ENCODE measurements at places on chromosomes 5 and 9. TPM values are rescaled to one million over a fixed set of nuclear protein-coding genes. Genes with fewer than 3 reads are reported as not detected.

DNA sequence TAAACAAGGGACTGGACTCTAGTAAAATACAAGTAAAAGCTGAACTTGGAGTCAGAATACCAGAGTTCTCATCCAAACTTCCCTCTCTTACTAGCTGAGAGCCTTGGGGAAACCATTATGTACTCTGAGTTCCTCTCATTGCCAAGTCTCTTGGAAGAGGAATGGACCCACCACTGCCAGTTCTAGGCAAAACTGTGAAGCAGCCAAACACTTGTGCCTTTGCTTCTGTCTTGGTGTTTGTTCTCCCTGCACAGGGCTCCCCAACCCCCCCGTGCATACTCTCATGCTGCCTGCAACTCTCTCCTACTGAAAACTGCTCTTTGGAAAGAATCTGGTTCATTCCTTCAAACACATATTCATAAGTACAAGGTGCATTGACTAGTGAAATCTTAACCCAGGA is 102.6 kb downstream of the PDZD2 start:
- DNase-seq: no peak

GEMIN5 gene
- total RNA-seq: 9.7 TPM

DAB2IP gene
- total RNA-seq: 5.3 TPM

DNA sequence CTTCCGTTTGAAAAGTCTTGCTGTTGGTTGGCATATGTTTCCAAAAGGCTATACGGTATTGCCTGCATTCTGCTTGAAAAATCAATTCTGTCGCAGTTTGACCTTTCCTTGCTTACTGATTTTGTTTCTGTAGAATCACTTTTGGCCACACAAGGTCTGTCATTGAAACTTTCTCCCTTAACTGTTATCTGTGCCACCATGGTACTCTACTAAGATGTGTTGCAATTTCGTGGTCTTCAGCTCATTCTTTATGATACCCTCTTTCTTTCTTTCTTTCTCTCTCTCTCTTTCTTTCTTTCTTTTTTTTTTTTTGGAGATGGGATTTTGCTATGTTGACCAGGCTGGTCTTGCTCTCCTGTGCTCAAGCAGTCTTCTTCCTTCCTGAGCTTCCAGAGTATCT is 4.5 kb downstream of the OSTF1 start:
- no peak for DNase-seq

DNA sequence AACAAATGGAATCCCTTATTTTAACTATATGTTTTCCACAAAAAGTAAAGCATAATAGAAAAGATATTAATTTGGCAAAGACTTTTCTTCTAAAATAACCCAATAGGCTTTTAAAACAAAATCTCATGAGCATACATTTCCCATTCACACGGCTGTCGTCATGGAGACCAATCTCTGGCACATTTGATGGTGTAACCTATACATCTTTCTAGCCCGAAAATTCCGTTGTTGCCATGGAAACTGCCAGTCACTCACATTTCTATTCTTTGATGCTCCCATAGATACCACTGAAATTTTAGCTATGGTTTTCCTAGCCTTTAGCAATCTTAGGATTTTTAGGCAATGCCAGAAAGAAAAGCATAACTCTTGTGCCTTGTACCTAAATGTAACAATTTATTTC is 262.9 kb upstream of the TRPM3 start:
- DNase-seq: no peak

GRK6 gene
- total RNA-seq: 51.9 TPM

QRFP gene
- total RNA-seq: not detected

DNA sequence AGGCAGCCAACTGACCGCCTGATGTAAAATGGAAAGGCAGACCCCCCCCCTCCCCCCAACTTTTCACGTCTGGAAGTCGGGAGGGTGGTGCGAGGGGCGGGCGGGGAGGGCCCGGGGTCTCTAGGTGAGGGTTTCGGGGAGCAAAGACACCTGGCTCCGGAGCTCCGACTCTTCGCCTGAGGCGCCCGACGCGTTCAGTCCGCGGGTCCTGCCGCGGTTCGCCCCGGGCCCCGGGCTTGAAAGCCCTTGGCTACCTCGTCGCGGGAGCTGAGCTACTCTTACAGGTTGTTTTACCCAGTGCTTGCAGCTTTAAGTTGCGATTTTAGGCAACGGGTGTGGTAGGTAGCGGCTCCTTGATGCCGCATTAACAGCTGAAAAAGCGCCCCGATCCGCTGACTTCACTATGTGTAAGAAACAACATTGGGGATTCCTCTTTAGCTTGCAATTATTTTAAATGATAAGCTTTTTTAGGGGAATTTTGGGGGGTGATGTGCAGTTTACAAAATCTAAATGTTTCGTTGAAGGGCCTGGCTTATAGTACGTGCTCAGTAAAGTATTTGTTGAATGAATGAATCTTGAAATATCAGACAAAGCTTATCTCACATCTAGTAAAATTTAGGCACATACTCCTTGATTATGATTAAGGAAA is 722 bp downstream of the CDC42SE2 start:
- no peak for DNase-seq

GRCh38 chr5:178489271-178489976 is 100.8 kb downstream of the COL23A1 start:
- no peak for DNase-seq

DNA sequence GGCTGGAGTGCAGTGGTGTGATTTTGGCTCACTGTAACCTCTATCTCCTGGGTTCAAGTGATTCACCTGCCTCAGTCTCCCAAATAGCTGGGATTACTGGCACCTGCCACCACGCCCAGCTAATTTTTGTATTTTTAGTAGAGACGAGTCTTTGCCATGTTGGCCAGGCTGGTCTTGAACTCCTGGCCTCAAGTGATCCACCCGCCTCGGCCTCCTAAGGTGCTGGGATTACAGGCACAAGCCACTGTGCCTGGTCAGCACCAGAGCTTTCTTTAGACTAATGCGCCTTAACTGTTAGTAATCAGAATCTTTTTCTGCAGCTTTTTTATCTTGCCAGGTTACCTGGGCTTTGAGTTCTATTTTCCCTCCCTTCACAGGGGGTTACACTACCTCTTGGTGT is 18.4 kb downstream of the PTGS1 start:
- no peak for DNase-seq

DMRT3 gene
- not detected for total RNA-seq

DNA sequence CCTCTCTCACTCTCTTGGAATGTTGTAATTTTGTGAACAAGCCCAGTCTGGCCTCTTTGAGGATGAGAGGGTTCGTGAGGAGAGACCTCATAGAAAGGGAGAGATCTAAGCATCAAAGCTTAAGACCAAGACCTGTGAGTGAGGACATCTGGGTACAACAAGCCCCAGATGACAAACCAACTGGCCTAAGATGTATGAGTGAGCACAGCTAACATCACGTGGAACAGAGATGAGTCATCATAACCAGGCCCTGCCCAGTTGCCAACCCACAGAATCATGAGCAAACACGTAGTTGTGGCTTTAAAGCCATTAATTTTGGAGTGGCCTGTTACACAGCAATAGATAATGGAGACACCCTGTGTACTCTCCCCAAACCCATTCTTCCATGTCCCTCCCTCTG is 439.1 kb upstream of the KIF2A start:
- peak; percentile 76 for DNase-seq

SLC6A19 gene
- total RNA-seq: not detected

FOXI1 gene
- not detected for total RNA-seq

- DNase-seq: no peak
Observed at GRCh38 chr5:30287890-30288289, 905.6 kb upstream of the CDH6 start.

DNA sequence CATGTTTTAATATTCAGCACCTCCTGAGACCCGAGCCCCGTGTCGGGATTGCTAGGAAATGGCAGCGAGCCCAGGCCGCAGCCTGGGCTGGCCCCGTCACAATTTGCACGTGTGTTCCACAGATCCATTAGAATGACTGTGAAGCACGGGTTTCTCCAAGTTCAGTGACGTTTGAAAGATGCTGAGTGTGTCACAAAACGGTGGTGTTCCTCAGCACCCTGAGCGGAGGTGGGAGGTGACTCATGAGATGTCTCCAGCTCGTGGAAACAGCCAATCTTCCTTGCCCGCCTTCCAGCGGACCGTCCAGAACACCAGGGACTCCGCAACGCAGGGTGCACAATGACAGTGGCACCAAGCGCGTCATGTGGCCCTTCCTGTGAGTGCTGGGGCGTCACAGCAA is 412.8 kb downstream of the IRX2 start:
- no peak for DNase-seq

- DNase-seq: no peak
Observed at GRCh38 chr9:85443190-85443598, 298.6 kb downstream of the AGTPBP1 start.

- DNase-seq: no peak
Observed at GRCh38 chr5:95810305-95811125, 12.0 kb downstream of the GLRX start.

- no peak for DNase-seq
Observed at GRCh38 chr5:172633403-172633970, 7.6 kb upstream of the NEURL1B start.

DNA sequence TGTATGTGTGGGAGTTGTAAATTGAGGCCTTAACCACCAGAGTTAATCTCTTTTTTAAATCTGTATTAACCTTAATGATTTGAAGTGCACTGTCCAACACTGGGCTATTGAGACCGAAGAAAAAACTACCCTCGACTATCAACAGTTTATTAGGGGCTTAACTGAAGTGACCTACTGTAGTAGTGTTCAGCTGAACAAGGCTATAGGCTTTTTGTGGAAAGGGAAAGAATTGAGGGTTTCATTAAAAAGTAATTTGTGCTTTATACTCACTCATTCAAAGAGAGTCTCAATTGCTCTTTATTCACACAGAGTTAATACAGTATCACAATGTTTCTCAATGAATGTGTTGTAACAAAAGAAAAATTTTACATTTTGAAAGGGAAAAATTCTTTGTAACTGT is 267.5 kb downstream of the SLF1 start:
- DNase-seq: no peak

BAAT gene
- not detected for total RNA-seq

TUBB4B gene
- 180 TPM for total RNA-seq

DNA sequence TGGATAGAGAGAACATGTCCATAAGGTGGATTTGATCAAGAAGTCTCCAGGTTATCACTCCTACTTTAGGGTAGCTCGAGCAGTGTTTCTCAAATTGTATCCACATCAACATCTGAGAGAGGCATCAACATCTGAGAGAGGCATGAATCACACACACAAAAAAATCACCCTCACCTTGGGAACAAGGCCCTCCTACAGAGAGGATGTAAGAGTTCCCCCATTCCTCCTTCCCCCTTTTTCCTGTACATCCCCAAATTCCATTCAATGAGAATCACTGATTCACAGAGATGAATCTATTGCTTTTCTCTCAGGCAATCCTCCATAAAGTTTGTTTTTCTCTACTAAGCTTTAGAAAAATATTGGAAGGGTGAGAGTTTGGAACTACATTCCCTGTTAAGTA is 233.4 kb upstream of the CDH6 start:
- no peak for DNase-seq

DNA sequence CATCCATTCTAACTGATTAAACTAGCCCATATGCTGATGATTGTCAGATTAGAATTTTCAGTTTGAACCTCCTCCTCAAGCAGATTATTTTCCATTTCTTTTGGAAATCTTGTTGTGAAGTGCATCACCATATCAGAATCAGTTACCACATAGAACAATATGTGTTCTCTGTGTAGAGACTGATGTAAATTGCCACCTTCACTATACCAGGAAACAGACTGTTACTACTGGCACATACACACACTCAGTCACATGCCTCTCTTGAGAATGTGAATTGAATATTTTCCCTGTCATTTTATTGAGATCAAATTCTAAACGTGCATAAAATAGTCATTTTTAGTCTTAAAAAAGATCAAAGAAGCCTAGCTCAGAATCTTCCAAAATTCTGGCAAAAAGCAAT is 161.4 kb downstream of the ALDH1A1 start:
- no peak for DNase-seq

DNA sequence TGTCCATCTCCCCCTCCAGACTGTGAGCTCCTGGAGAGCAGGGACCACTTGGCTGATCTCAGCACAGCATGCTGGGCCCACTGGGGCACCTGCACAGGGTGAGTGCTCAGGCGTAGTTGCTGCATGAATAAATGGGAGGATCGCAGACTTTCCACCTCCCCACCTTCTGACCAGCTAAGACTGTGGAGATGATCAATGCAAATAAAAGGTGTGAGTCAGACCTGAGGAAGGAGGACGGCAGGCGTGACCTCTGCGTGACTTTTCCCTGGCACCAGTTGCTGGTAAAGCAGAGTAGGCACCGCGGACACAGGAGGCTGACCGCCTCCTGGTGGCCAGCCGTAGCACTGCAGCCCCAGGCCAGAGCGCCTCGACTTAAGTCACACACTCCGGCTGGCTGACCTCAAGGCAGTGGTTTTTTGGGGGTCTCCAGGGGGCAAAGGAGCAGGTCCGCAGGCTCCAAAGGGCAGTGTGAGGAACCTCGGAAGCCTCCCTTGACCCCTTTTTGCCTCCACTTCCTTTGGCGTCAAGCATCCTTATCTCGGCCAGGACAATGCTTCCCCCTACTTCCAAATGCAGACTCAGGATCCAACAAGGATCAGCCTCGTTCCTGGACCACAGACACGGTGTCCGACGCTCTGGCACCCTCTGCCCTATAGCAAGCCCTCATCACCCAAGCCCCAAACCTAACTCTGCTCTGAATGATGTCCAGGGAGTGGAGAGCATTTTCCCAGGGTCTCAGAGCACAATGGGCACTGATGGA is 12.7 kb upstream of the TDRD7 start:
- DNase-seq: peak; percentile 72

GRCh38 chr5:92492908-92493307 is 1088.1 kb downstream of the NR2F1-AS1 start:
- DNase-seq: no peak

PFN3 gene
- not detected for total RNA-seq

DNA sequence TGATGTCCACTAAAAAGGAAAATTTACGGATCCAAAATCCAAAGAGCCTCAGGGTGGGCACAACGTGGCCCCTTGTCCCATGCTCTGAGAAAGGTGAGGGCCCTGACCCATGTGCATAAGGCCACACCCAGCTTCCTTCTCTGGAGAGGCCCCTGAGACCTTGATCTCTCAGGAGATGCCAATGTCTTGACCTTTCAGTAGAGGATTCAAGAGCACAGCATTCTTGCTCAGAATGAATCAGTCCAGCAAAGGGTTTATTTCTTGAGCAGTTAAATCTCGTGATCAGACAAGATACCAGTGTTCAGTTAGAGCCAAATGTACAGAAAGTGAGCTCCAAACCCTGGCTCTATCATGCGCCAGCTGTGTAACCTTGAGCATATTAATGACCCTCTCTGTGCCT is 115.9 kb upstream of the DAPK1 start:
- no peak for DNase-seq

PKD2L2 gene
- total RNA-seq: not detected

Data from H4 (cell line).